ENCODE measurements at places on chromosomes 4 and X.

GRCh38 chr4:107006218-107006617, 29.9 kb downstream of the DKK2 start:
- DNase-seq: no peak

- no peak for DNase-seq
Observed at GRCh38 chr4:27048429-27049238, 188.0 kb downstream of the STIM2 start.

DNA sequence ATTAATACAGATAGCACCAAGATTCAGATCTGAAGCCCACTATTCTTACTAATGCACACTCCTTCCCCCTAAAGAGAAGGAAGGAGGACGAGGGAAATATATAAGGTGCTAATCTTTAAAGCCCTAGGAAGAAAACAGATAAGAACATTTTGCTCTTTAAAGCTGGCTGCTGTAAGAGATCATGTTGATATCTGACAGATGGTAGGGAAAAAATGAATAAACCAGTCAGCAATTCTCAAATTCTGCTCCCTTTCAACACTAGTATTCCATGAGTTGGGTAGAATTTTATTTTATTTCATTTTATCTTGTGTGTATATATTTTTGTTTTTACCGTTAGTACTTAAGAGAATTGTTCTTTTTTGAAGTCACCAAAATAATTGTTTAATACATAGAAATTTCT, 19.2 kb downstream of the OTC start:
- no peak for DNase-seq

DNA sequence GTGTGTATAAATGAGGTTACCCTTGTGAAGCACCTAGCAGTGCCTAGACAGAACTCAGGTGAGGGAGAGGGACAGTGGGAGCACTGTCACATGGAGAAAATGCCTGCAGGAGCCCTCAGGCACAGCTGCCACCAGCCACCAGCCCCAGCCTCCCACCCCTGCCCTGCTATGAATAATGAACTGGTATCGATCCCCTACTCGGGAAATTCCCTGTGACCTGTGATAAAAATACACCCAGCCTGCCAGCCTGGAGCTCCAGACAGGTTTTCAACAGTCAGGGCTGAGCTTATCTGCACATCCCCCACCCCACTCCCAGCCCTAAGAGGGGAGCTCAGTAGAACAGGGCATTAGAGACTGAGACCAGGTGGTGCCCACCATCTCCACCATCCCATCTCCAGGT, 159.6 kb upstream of the PJA1 start:
- DNase-seq: no peak

DNA sequence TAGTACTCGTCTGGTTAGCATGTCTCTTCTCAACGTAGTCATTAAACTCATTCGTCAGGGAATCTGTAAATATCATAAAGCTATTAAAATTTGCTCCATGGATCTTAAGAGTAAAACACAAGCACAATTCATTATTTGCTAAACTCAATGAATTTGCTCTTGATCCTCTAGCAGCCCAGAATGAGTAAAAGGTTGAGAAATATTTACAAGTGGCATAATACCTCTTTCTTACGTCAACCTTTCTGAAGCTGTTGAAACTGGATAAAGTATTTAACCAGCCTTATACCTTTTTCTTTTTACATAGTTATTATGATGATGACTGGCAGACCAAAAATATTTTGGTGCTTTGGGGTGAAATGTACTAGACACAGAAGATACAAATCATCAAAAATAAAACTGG, 66.9 kb downstream of the LUZP4 start:
- no peak for DNase-seq

GRCh38 chr4:118757761-118758251, 72.6 kb downstream of the METTL14 start:
- DNase-seq: no peak

DNA sequence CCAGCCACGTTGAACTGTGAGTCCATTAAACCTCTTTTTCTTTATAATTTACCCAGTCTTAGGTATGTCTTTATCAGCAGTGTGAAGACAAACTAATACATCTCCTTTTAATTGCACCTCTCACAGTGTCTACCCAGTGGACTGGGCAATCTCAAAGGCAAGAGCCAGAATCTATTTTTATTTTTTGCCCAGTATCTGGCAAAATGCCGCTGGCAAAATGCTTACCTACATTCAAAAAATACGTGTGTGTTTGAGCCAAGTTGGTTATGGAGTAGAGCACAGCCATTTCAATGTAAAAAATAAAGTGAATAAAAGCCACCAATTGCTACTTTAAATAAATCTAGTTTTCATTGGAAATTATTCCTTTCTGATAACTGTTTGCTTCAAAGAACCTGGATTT, 199.9 kb downstream of the GC start:
- DNase-seq: no peak

- no peak for DNase-seq
Observed at GRCh38 chr4:158484173-158484885, 37.4 kb upstream of the RXFP1 start.

DNA sequence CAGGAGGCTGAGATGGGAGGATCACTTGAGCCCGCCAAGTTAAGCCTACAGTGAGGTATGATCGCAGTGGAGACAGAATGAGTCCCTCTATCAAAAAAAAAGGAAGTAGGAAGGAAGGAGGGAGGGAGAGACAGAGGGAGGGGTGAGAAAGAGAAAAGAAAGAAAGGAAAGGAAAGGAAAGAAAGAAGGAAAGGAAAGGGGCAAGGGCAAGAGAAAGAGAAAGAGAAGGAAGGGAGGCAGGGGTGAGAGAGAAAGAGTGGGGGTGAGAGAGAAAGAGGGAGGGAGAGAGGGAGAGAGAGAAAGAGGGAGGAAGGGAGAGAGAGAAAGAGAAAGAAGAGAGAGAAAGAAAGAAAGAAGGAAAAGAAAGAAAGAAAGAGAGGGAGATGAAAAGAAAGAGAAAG, 13.2 kb downstream of the ELF2 start:
- DNase-seq: no peak

DNA sequence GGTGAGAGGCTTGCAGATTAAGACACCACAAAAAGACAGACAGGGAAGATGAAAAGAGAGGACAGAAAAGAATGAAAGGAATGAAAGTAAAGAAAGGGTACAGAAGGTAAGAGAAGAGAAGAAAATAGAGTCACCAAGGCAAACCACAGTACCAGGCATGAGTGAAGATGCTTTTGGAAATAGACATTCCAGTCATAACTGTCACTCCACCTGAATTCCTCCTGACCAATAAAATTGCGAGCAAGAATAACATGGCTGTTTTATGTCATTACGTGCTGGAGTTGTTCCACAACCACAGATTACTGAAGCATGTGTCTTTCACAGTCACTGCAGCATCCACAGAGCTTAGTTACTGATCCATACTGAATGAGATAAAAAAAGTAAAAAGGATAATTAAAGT, 864.9 kb upstream of the SLIT2 start:
- DNase-seq: no peak

GRCh38 chr4:89788206-89789072, 48.5 kb downstream of the SNCA start:
- DNase-seq: no peak

GRCh38 chr4:101678180-101678579, 112.3 kb upstream of the BANK1 start:
- no peak for DNase-seq

- DNase-seq: no peak
Observed at GRCh38 chrX:19360903-19361302, 17.2 kb downstream of the PDHA1 start.

GRCh38 chr4:109729117-109729717, 653 bp downstream of the PLA2G12A start:
- peak; percentile 34 for DNase-seq

GRCh38 chr4:137375111-137375850, 157.0 kb downstream of the PCDH18 start:
- no peak for DNase-seq

GRCh38 chrX:21509912-21510311, 135.7 kb downstream of the CNKSR2 start:
- no peak for DNase-seq

DNA sequence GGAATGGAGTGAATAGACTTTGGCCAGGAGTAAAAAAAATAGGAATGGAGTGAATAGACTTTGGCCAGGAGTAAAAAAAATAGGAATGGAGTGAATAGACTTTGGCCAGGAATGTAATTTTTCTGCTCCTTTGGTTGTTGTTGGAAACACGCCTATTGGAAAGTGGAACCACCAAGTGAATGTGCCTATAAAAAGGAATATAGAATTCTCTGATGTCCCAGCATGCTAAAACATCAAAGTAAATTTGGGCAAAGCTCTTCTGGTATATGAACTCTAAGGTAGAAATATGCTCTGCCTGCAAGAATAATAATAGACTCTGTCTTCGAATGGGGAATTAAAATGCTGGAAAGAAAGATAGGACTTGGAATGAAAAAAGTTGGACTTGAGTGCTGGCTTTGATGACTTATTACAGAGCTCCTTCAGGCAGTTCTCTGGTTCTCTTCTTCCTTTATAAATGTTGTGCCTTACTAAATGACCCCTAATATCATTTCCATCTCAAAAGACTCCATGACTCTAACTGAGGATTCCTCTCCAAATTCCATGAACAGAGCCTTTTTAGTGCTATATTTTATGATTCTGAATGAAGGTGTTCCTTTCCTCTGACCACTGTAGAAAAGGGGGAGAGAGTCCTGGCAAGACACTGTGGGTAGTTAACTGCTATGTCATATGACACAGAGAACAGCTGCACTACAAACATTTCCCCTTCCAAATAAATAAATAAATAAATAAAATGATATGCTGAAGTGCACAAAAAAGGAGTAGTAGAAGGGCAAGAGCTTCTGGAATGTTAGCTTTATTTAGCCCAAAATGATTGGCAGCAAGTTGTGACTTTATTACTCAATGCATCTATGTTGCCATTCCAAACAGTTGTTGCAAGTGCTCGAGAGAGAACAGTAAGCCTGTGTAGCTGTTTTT, 13.5 kb upstream of the GBA3 start:
- DNase-seq: no peak

- DNase-seq: no peak
Observed at GRCh38 chrX:17964871-17965270, 103.8 kb upstream of the RAI2 start.

- no peak for DNase-seq
Observed at GRCh38 chrX:123254457-123254856, 70.4 kb downstream of the GRIA3 start.

- no peak for DNase-seq
Observed at GRCh38 chr4:163523791-163524365, 29.4 kb downstream of the TMA16 start.

- no peak for DNase-seq
Observed at GRCh38 chr4:61199873-61200186, 296 bp upstream of the ADGRL3 start.

- no peak for DNase-seq
Observed at GRCh38 chrX:150254909-150255308, 108.2 kb upstream of the MAMLD1 start.

GRCh38 chrX:139559383-139560042, 29.0 kb downstream of the F9 start:
- DNase-seq: no peak

GRCh38 chrX:10467793-10468192, 152.6 kb downstream of the MID1 start:
- no peak for DNase-seq

All from activated CD4-positive, alpha-beta T cell treated with anti-CD3 and anti-CD28 coated beads, Interleukin-2, amount 50 U/mL, for 4 hours (primary cell).